Ammon's horn (tissue), 1 donor: ENCODE measurements at places on chromosomes 1 and 21.

- DNase-seq, result peak; percentile 70
Observed at GRCh38 chr21:42593007-42593814, 60.2 kb upstream of the PDE9A start.

DNA sequence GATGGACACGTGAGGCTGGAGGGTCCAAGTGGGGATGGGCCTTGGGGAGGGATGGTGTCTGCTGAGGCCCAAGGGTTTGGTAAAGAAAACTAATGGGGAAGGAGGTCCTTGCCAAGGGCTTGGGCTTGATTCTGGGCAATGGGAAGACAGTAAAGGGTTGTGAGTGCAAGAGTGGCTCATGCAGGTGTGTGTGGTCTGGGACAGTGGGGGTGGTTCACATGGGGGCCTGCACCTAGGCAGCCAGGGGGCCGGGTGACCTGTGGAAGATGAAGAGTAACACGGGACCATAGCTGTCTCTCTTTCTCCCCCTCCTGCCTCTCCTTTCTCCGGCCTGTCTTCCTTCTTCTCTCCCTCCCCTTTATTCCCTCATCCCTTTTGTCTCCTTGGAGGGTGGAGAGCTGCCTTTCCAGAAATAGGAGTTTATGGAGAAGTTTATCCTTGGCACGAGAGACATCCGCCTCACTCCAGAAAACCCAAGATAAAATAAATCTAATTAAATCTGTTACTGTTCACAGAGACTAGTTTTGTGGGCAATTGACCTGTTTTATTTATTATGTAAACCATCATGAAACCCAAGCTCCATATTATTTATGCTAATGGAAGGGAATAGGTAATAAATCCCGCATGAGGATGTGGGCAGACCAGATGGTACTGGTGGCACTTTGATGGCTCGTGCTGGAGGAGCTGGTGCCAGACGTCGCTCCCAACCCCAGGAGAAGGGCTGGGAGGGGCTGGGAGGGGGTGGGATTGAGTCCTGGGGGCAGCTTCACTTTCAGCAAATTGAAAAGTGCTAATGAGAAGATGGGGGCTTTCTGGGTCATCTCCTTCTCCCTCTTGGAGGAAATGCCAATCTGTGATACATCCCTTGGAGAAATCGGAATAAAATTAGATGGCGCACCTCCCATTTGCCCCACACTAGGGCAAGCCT is 272.9 kb upstream of the CSF3R start:
- DNase-seq, result no peak

GRCh38 chr21:42091899-42092508 is 20.9 kb downstream of the UMODL1 start:
- DNase-seq, result no peak

DNA sequence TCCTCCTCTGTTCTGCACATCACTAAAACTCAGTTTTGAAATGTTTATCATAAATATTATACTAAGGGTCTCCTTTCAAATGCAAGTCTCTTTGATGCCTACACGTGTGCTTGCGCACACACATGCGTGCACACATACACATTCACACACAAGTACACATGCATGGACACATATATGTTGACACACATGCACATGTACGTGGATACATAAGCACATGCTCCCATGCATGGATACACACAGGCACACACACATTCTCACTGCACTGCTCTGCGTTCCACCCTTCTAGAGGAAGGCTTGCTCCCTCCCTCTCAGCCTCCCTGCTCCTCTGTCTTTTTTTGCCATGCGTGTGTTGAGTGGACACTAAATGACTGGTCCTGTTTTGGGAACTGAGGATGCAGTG is 162.7 kb downstream of the PCP4 start:
- no peak for DNase-seq

GRCh38 chr1:4696161-4696745 is 41.8 kb downstream of the AJAP1 start:
- DNase-seq, result no peak

- no peak for DNase-seq
Observed at GRCh38 chr1:219573960-219574359, 38.9 kb downstream of the ZC3H11B start.
